HS-5 (cell line): ENCODE measurements at places on chromosomes 7 and 10.

DNA sequence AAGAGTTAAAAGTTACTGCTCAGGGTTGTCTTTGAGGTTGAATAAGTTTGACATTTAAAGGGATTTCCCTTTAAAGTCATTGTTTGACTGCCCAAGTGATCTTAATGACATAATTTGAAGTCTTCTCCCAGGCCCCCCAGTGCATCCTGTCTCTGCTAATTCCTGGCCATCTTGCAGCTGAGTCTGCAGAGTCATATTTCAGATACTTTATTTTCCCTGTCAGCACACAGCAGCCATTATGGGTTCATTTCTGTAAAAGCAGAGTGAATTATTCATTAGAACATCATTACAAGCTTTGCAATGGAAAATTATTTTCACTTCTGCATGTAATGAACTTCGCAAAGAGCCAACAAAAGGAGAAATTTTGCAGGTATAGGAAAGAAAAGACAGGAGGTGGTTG lies 536.6 kb downstream of the GALNT17 start:
- DNase-seq: no peak

DNA sequence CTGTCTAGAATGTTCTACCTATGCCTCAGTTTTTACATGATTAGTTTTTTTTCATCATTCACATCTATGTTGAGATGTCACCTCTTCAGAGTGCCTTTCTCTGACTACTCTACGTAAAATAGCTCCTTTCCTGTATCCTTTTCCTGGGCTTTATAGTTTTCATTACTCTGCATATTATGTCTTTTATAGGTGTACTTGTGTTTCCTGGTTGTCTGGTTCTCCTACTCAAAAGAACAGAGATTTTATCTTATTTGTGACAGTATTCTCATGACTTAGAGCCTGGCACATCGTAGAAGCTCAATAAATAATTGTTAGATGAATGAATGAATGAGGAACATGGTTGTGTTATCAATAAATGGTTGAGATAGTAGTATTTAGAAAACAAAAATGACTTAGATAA lies 17.9 kb downstream of the STEAP1 start:
- DNase-seq: no peak

GRCh38 chr10:98045785-98046389 lies 15.5 kb upstream of the CRTAC1 start:
- DNase-seq: peak; percentile 8

GRCh38 chr7:4774658-4775249 lies 669 bp upstream of the AP5Z1 start:
- no peak for DNase-seq

DNA sequence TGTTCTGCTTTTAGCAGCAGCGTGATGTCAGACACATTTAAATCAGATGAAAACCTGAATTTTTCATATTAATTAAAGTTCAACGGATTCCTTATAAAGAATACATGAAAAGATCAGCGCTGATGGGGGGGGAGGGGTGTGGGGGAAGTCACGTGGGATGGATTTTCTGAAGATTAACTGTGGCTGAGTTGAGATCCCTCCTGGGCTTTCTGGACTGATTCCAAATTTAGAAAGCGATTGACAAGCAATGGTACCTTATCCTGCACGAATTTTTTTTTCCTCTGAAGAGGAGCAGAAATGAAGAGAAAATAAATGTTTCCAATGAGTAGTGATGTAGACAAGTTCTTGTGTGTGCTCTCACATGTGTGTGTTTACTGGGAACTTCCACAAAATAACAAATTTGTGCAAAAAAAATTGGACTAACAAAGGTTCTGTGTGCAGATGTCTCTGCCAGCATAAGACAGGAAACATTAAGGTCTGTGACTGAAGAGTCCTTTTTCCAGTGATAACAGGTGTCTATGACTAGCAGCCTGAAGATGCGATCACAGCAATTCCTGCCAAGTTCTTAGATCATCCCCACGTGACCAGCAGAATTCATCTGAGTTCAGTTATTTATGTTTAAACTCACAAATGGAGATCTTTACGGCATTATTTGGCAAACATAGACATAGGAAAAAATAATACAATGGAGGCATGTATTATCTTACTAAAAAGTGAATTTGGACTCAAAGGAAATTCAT lies 585.2 kb upstream of the CELF2 start:
- DNase-seq: no peak

GRCh38 chr10:85187047-85187446 lies 858.7 kb downstream of the CCSER2 start:
- no peak for DNase-seq

DNA sequence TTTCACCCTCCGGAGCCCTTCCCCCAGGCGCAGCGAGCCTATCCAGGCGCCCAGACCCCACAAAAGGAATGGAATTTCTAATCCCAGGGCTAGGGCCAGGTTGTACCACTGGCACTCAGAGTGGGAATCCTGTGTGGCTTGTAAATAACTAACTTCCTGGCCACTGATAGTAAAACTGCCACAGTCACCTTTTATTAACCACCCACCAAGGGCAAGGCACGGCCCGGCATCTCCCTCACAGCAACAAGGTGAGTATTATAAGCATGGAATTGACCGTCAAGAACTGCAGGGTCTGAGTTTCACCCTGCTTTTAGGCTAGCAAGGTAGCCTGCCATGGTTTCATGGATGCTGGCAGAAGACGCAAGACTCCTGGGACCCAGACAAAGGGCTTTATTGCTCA lies 51.1 kb downstream of the SPOCK2 start:
- DNase-seq: no peak

DNA sequence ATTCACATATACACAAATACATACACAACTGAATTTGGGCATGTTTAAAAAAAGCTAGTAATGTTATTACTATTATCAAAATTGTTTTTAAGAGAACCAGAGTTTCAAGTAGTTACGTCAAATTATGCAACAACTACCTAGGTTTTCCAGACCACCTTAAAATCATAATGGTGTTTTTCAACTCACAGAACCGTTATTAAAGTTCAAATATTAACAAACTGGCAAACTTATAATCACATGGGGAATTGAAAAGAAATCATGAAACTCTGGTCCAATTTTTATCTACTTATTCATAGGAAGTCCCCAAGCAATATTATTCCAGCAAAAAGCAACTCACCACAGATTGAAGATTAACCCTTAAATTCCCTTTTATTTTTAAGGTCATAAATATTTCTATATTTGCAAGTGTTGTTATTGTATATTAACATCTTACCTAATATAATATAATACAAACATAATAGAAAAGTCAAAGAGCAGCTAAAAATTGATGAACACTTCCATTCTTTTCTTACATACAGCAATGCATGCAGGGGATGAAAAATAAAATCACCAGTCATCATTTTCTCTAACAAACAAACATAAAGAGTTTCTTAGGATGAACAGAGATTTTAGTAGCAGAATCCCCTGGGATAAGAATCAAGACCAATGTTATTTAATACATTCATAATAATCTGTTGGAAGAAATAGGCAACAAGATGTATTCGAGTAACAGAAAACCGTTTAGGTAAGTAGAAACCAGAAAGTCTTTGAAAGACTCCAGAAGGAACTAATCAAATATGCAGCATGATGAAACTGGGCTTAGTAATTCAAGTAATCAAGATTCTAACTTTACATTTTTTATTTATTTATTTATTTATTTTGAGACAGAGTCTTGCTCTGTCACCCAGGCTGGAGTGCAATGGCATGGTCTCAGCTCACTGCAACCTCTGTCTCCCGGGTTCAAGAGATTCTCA lies 391.1 kb downstream of the PARD3 start:
- no peak for DNase-seq

DNA sequence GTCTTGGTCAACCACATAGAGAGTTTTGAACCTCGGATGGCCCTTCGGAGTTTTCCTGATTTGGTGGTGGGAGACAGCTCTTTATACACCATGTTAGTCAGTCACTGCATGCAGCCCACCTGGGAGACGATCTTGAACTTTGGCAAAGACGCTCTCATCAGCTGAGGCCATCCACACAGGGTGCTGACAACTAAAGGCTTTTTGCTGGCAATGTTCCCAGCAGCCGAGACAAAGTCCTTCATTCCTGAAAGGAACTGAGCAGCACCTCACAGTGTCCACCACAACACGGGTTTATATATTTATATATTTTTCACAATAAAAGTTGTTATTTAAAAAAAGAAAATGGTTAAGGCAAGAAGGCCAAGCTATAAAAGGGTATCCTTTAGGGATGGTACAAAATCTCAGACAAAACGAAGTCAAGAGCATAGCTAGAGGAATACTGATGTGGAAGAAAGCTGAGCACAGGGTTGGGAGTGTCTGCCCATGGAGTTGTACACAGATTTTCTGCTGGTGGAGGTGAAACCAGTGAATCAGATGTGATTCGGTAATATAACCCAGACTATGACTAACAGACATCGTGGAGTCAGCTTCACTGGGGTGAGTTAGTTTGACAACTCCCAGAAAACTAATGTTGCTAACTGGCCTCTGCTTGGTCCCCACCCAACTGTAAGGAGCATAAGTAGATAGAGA lies 27.4 kb upstream of the CAPZA2 start:
- DNase-seq: no peak

- no peak for DNase-seq
These were observed 86.8 kb upstream of the STEAP1B start for GRCh38 chr7:22586786-22587140.

DNA sequence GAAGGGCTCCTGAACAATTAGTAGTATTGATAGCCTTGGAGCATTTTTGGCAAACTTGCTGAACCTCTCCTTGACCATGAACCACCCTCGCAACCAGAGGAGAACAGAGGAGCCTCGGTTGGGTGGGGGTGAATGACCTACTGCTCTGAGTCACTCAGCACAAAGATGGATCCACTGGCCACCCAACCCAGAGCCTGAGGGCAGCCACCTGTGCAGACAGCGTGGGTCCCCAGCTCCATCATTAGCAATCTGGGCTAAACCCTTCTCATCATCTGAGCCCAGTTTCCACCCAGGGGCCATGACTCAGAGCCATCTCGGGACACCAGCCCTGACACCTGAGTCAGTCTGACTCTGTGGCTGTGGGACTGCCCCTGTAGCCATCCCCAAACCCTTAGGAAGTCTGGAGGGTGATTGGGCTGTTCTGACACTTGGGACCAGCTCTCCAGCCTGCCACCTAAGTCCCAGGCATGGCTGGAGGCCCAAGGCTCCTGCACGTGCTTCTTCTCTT lies 171.8 kb upstream of the GPR26 start:
- no peak for DNase-seq

DNA sequence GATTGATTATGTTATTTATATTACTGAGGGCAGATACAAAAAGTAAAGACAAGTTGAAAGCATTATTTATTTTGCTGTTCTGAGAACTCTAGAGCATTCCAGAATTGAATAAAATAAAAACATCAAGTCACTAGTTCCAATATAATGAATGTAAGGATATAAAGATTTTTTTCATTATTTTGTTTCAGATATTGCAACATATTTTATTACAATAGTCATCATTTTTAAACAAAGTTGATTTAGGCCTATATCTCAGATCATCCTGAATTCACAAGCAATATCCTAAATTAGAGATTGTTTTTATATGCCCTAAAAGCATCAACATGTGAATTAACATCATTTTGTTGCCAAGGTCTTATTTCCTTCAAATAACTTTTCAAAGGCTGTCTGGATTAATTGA lies 535.6 kb upstream of the KCND2 start:
- DNase-seq: no peak

GRCh38 chr10:122503886-122504609 lies 42.7 kb downstream of the HTRA1 start:
- no peak for DNase-seq

DNA sequence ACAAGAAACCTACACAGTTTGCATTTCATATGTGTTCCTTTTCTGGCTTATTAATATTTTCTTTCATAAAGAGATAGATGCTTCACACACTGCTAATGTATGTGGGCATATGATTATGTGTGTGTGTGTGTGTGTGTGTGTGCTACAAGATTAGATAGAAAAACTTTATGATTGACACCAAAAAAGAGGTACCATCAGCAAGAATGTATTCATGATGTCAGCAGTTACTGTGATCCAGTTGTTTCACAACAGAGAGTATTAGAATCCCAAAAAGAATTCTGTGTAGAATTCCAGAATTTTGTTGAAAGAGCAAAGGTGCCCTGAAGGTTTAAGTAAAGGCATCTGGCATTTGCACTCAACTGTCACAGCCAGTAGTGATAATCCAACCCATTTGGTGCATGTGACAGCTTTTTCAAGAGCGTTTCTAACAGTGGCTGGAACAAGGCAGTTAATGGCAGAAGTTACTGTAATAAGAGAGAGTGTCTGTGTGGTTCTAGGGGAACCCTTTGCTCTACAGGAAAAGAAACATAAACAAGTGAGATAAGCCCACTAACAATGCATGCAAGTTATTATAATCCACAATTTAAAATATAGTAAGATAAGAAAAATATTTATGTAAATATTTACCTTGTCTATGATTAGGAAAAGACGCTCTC lies 16.6 kb downstream of the RELN start:
- DNase-seq: no peak

DNA sequence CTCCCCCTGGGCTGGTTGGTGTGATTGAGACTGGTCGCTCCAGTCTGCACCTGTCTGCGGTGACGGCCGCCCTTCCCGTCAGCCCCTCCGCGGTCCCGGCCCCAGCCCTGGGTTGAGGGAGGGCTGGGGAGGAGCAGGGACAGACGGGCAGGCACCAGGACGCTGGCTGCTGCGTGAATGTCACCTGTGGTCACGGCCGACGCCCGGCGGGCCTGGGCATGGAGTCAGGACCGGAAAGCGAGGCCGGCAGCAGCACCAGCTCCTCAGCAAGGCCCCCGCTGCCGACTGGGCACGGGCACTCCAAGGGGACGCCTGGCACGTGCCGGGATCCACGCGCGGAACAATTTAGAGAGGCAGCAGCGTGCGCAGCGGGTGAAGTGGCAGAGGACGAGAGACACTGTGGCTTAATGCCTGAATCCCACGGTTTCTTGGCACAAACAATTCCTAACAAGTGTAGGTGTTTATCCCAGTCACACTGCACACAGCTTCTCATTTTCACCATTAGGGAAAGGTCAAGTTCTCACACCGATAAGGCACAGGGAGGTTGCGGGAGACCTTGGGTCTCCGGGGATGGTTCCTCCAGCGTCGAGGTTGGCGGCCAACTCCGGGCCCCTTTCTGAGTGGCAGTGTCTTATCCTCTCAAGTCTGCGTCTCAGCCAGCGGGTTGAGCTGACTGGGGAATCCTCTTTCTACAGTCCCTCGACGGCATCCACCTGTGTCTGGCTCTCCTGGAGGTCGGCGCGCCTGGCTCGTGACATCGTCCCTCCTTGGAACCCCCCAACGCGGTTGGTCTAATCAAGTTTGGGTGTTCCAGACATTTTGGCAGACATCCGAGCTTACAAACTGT lies 66.4 kb upstream of the ADGRA1 start:
- no peak for DNase-seq

GRCh38 chr7:9981742-9982349 lies 991.8 kb upstream of the PHF14 start:
- DNase-seq: no peak

DNA sequence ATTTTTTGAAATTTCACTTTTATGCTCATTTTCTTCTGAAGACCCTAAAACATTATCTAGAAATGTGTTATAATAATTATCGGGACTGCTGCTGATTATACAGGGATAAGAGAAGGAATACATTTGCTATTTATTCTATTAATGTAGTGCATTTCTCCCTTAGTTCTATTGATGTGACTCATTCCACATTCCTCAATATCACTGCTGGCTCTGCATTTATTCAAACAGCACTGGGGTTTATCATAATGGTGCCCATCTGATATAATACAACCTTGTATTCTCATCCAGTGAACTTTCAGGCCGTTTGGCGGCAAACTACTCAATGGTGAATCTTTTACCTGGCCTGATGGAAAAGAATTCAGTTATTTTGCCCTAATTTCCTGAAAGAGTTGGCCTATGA lies 7.8 kb downstream of the KCND2 start:
- no peak for DNase-seq

- no peak for DNase-seq
These were observed 33.8 kb downstream of the CHST15 start for GRCh38 chr10:124059551-124059950.

- DNase-seq: no peak
These were observed 48.4 kb downstream of the MTPAP start for GRCh38 chr10:30300728-30301127.
